ENCODE measurements at places on chromosomes 7 and 10. TPM values are rescaled to one million over a fixed set of nuclear protein-coding genes. Genes with fewer than 3 reads are reported as not detected.

GRCh38 chr7:125504848-125505247, 575.2 kb upstream of the POT1 start:
- DNase-seq, result no peak

DNA sequence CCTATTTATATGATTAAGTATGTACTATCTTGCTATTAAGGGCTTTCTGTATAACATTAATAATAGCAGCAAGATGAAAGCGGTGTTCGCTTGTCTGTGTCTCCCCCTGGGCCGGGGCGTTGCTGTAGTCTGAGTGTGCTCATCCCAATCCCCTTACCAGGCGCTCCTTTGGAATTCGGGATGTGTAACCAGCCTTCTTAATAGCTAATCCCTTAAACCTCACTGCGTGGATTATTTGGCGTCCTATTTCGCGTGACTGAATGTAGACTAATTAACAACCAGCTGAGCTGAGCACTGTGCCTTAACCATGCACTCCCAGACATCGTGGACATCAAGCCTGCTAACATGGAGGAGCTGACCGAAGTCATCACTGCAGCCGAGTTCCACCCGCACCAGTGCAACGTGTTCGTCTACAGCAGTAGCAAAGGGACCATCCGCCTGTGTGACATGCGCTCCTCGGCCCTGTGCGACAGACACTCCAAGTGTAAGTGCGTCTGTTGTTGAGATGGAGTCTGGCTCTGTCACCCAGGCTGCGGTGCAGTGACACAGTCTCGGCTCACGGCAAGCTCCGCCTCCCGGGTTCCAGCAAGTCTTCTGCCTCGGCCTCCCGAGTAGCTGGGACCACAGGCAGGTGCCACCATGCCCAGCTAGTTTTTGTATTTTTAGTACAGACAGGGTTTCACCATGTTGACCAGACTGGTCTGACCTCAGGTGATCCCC, 36.6 kb downstream of the BNIP3 start:
- no peak for DNase-seq

DNA sequence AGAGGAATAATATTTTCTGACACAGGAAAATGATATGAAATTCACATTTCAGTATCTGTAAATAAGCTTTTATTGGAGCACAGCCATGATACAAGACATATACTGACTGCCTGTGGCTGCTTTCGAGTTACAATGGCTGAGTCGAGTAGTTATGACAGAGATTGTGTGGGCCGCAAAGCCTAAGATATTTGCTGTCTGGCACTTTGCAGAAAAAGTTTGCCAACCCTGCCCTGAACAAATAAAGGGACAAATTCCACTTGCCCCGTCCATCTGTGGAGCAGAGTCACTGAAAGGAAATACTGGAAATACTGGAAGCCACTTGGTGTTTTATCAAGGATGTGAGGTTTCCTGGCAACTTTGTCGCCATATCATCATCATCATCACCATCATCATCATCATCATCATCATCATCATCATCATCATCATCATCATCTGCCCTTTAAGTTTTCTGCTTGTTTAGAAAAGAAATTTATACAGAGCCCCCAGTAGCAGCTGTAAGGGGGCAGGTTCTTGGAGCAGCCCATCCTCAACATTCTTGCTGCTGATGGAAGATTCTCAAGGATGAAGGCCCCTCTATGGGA, 85.8 kb downstream of the TCF7L2 start:
- no peak for DNase-seq

GRCh38 chr7:3592401-3593134, 291.5 kb downstream of the SDK1 start:
- DNase-seq, result no peak

- no peak for DNase-seq
These were observed 85.9 kb downstream of the ADARB2 start for GRCh38 chr10:1651270-1651966.

DNA sequence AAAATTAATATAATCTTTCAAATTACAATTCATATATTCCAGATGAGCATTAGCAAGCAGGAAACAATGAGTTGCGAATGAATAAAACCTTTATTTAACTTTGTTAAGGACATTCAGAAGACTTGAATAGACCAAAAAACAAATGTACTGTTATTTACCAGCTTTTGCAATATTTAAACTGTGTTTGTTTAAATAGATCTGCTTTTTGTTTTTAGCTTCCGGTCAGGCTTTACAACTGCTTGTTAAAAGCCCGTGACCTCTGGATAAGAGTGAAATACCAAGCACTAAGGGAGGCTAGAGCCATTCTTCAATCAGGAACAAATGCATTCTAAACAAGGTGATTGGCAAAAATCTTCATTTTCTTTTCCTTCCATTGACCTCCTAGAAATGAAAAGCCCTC, 184.9 kb upstream of the GNAI1 start:
- no peak for DNase-seq

The RHBDD2 gene
- 35.5 TPM for total RNA-seq

The ASZ1 gene
- total RNA-seq, result not detected

The IFIT1B gene
- not detected for total RNA-seq

The PON3 gene
- 0.62 TPM for total RNA-seq

Measured in WTC11 (cell line).